Muscle of leg (tissue), 16 donors: ENCODE measurements at places on chromosomes 12 and 14.

GRCh38 chr12:86801439-86801838 lies 545.2 kb upstream of the MGAT4C start:
- DNase-seq = no peak

DNA sequence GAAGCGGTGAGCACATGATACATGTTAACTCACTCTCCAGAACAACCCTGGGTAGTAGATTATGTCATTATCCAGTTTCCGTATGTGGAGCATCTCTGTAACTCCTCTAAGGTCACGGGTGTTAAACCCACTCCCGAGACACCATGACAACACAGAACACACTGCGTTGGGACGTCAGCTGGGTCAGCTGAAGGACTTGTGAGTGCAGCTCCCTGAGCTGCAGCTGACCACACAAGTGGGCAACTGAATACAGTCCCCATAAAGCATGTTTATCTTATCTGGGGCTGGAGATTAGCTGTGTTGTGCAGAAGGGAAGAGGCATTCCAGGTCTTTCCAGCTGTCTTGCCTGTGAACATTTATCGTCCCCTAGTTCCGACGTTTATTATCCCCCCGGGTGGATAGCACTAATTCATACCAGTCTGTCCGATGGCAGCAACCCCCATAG lies 211.5 kb downstream of the CHST11 start:
- peak; percentile 58 for DNase-seq

- DNase-seq = no peak
Observed at GRCh38 chr12:117622087-117622486, 260.7 kb upstream of the NOS1 start.

DNA sequence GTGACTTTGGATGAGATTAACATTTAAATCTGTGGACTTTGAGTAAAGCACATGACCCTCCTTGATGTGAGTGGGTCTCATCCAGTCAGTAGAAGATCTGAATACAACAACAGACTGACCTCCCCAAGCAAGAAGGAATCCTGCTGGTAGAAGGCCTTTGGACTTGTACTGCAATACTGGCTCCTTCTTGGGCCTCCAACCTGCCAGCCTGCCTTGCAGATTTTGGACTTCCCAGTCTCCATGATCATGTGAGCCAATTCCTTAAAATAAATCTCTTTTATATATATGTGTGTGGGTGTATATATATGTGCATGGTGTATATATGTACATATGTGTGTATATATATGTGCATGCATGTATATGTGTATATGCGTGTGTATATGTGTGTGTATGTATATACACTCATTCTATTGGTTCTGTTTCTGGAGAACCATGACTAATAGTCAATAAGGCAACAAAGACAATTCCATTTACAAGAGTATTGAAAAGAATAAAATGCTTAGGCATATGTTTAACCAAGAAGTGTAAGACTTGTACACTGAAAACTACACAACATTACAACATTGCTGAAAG lies 183.8 kb downstream of the STXBP6 start:
- no peak for DNase-seq

DNA sequence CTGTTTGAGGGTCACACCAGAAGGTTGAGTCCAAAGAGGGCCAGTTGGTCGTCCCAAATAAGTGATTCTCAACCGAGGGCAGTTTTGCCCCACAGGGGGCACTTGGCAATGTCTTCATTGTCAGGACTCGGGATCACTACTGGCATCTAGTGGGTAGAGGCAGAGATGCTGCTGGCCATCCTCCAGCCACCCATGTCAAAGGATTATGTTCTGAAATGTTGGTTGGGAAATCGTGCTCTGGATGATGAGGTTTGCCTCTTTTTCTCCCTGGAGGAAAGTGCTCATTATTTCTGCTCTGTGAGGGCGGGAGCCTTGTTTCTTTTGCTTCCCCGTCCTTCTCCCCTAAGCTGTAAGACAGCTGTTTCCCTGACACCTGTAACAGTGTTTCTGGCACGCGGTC lies 3.6 kb downstream of the ZNF839 start:
- peak; percentile 49 for DNase-seq

DNA sequence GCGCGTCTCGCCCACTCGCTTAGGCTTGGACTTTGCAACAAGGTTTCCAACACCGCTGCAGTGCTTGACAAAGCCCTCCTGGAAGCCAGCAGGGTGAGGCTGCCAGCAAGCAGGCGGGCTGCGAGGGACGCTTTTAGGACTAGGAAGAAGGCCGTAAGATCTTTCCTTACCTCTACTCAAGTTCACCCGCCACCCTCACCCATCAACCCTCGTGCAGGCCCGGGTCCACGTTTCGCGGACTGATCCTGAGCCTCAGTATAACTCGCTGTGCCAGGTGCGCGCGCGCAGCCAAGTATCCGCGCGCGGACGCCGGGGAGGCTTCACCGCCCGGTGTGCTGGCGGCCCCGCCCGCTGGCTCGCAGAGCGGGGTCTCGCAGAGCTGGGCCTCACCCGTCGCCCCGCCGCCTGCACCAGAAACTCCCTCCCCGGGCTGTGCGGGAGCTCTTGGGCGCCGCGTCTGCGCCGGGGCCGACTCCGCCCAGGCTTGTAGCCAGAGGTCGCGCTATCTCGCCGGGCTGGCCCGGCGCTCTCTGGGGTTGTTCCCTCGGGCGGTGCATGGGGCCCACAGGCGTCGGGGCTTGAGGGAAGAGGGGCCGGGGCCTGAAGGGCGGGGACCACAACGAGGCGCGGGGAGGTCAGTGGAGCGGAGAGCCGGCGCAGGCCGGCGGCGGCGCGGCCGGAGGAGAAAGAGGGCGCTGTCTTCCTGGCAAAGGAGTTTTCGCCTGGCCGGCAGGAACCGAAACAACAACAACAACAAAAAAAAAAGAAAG lies 7.6 kb upstream of the SIX1 start:
- DNase-seq = peak; percentile 92

GRCh38 chr12:113934060-113934814 lies 31.9 kb downstream of the RBM19 start:
- DNase-seq = no peak

DNA sequence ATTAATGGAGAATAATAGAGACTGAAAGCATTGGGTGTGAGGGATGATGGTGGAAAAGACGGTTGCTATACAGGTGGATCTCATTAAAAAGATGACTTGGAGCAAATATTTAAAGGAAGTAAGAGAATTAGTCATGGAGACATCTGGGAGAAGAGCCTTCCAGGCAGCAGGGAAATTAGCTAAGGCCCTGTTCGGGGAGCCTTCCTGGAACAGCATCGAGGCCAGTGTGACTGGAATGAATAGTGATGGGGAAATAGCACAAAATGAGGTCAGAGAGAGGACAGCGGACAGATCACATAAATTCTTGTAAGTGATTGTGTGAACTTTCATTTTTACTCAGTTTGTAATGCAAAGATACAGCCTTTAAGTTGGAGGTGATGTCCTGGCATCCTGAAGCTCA lies 842.3 kb downstream of the SLC6A15 start:
- peak; percentile 98 for DNase-seq

- no peak for DNase-seq
Observed at GRCh38 chr12:26940516-26941214, 2.4 kb downstream of the FGFR1OP2 start.

DNA sequence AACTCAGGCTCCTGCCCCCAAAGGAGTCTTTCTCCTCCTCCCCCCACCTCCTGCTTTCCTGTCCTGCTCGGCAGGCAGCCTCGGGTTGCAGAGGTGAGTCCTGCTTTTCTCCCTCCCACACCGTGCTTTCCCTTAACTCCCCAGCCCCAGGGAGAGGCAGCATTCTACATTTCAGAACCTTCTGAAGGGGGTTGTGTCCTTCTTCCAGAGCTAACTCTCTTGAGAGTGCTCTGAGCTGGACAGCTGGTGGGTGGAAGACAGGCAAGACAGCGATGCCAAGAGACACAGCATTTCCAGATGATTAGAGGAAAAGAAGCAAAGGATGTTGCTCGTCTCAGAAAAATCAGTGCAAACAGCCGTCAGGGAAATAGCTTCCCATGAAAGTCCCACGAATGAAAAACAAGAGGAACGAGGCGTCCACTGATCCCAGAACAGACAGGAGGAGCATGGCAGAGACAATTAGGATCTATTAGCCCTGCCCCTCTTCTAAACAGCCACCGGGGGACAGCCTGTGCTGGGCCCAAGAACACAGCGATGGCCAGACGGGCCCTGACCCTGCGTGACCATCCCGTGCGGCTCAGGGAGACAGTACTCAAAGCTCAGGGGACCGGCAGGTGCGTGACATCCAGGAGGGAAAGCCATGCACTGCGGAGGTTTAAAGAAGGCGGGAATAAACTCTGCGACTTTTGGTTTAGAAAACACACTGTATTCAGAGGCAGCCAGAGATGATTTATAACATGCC lies 216.5 kb upstream of the RTL1 start:
- DNase-seq = peak; percentile 91

DNA sequence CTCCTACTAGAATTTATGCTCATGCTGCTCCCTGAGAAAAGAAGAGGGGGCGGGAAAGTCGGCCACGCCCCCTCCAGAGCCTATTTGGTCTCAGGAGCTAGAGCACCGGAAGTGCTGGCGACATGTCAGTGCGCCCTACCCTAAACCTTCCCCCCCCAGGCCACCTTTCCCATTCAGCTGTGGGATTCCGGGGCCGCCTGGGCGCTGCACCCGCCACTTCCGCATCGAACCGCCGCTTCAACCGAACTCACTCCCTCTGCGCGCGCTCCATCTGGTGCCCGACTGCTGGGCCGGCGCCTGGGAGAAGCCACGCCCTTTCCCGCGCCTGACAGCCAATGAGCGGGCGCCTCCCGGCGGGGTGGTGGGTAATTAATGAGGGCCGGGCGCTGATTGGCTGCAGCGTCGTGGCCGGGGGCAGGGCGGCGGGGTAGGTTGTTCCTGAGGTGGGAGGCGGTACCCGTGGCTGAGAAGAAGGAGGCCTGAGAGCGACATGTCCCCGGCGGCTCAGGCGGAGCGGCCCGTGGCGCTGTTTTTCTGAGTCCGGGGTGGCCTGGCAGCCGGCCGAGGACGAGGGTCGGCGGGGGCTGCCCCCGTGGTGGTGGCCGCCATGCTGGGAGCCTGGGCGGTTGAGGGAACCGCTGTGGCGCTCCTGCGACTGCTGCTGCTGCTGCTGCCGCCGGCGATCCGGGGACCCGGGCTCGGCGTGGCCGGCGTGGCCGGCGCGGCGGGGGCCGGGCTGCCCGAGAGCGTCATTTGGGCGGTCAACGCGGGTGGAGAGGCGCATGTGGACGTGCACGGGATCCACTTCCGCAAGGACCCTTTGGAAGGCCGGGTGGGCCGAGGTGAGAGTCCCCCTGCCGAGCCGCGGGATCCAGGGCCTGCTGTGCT lies at the start of gene MLEC:
TSS of gene MLEC (plus strand) at position 460 of the 888 bp plus-strand sequence. CDS start at position 608, 148 bp downstream.
- peak; percentile 99 for DNase-seq

GRCh38 chr12:114938487-114939210 lies 254.7 kb upstream of the TBX3 start:
- no peak for DNase-seq

GRCh38 chr12:15690320-15690719 lies 98.9 kb downstream of the EPS8 start:
- DNase-seq = no peak

GRCh38 chr14:21428930-21429329 lies 27.0 kb downstream of the CHD8 start:
- DNase-seq = peak; percentile 42

DNA sequence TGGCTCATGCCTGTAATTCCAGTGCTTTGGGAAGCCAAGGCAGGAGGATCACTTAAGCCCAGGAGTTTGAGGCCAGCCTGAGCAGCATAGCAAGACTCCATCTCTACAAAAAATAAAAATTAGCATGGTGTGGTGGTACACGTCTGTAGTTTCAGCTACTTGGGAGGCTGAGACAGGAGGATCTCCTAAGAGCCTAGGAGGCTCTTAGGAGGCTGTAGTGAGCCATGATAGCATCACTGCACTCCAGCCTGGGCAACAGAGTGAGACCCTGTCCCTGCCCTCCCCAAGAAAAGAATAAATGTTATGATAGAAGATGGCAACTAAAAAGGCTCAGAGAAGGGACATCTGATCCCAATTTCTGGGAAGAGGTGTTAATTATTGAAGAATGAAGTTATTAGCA lies 3.2 kb upstream of the MANSC1 start:
- no peak for DNase-seq

DNA sequence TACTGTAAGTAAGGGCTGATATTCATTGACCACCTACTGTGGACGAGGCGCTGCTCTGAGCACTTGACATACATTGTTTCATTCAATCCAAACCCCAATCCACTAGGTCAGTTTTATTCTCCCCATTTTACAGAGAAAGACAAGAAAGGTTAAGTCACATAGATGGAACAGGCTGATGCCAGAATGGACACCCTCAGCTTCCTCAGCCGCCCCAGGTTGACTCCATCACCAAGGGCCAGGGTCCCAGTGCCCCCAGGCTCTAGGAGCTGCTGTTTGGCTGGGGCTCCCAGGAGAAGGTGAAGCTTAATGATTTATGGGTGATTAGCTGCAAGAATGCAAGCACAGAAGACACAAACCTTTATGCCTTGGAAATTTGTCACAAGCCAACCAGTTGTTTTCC lies 671 bp upstream of the AQP2 start:
- DNase-seq = no peak

- peak; percentile 96 for DNase-seq
Observed at GRCh38 chr12:6953442-6954315, 2.5 kb downstream of the PTPN6 start.

DNA sequence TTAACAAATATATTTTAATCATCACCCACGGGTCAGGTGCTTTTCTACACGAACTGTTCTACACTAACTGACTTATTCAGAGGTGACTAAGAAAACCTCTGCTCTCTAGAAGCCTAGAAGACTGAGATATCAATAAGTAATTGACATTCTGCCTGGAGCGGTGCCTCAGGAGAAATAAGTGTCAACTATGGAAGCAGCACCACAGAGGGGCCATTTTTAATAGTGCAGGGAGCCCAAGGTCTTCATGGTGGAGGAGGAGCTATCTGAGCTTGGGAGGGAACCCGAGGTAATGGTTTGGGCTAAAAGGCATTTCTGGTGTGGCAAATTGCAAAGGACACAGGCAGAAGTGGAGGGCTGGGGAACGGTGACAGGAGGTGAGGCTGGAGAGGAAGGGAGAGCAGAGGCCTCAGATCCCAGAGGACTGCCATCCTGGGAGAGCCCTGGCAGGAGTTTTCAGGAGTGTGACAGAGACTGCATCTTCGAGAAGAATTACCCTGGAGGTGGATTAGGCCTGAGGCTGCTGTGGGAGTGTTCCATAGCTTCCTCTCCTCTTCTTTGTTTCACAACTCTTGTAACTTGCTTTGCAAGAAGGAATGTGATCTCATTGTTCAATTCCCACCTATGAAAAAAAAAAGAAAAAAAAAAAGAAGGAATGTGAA lies 123.1 kb downstream of the NPAS3 start:
- DNase-seq = no peak

GRCh38 chr12:53268630-53269562 lies 797 bp downstream of the ESPL1 start:
- no peak for DNase-seq

DNA sequence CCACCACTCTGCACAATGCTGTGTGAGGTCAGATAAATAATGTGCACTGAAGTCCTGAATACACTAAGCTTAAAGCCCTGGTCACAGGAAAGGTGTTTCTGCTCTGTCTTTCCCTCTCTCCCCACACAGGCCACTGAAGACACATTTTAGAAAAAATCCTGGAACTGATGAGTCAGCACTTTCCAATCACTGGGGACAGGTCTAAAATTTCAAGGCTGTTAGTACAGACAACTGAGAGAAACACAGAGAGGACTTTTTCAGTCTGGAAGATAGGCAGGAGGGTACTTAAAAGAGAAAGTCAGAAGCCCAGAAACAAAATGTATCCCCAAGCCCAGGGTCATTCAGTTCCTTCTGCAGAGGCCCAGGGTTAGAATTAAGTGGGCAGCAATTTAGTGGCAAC lies 333.9 kb upstream of the CCDC196 start:
- peak; percentile 33 for DNase-seq
